ENCODE measurements at places on chromosomes 7 and 10.

- DNase-seq: peak; percentile 64
Observed at GRCh38 chr10:102627736-102628293, 16.5 kb upstream of the TRIM8 start.

DNA sequence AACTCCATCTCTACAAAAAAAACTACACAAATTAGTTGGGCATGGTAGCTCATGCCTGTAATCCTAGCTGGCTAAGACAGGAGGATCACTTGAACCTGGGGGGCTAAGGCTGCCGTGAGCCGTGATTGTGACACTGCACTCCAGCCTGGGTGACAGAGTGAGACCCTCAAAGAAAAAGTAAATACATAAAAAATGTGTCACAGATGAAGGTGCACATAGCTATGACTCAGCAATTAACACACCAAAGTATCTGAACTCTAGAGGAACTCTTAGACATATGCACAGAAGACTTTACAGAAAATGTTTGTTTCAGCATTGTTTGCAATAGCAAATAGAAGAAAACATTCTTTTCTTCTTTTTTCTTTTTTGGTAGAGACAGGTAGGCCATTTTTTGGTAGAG is 8.3 kb downstream of the C10orf62 start:
- DNase-seq: no peak

- DNase-seq: no peak
Observed at GRCh38 chr7:143890558-143890957, 11.4 kb downstream of the TCAF1 start.

DNA sequence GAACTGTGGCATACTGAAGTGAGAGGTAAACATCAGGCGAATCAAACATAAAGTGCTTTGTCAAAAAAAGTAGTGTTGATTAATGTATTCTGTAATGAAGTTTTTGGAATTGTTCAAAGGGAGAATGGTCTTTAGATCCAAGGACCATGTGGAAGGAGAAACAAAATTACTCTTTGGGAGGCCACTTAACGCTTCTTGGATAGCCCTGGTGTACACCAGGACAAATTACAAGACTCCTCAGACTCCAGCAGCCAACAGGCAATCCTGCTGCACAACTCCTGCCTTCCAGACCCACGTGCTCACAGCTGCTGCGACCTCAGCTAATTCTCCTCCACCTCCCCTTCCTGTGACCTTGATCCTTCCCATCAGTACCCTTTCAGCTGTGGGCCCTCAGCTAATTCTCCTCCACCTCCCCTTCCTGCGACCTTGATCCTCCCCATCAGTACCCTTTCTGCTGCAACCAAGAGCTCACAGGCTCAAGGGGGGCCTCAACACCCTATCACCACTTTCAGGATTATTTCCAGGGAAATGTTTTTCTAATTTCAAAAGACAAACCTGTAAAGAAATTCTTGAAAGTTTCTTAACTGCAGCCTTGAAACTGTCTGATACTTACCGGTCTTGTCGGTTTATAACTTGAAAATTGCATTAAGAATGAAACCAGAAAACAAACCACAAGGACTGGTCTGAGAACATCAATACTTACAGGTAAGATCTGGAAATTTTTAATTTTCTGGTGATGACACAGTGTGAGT is 29.7 kb upstream of the DDC start:
- DNase-seq: no peak

DNA sequence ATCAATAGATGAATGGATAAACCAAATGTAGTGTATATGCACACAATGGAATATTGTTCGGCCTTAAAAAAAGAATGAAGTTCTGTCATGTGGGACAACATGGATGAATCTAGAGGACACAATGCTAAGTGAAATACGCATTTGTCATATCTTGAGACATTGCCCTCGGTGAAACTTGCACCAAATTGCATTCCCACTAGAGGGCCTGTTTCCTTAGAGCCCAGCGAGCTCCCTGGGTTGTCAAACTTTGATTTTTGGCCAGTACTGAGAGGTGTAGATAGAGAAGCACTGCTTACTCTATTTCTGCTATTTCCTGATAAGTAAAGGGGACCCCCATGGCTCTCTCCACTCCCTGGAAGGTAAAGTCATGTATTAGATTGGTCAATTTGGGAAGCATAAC is 157.1 kb downstream of the GPAM start:
- no peak for DNase-seq
